Panc1 (cell line): ENCODE measurements at places on chromosomes 11 and 22. TPM values are rescaled to one million over a fixed set of nuclear protein-coding genes. Genes with fewer than 3 reads are reported as not detected.

The NPAS4 gene
- 0.08 TPM for total RNA-seq

The A4GALT gene
- total RNA-seq: 6.9 TPM

The RGL4 gene
- not detected for total RNA-seq

The LDLRAD3 gene
- total RNA-seq: 28.1 TPM

The GRIK4 gene
- 0.62 TPM for total RNA-seq

The TPP1 gene
- 200 TPM for total RNA-seq

The CNIH2 gene
- 9.3 TPM for total RNA-seq

The GAL gene
- 16.5 TPM for total RNA-seq

The SULT4A1 gene
- 12.0 TPM for total RNA-seq

The THY1 gene
- 13.7 TPM for total RNA-seq

The EHF gene
- total RNA-seq: 0.51 TPM

The ABCG4 gene
- total RNA-seq: 0.39 TPM

The MLC1 gene
- not detected for total RNA-seq

The SCO2 gene
- total RNA-seq: 14.2 TPM

The PKDREJ gene
- not detected for total RNA-seq

The IL10RA gene
- 0.41 TPM for total RNA-seq

The MOGAT2 gene
- total RNA-seq: 0.08 TPM

The C22orf42 gene
- not detected for total RNA-seq

The FERMT3 gene
- total RNA-seq: 2.9 TPM

The OSBP gene
- 35.3 TPM for total RNA-seq

The SDHD gene
- total RNA-seq: 166 TPM

The TSSK2 gene
- total RNA-seq: not detected

The APOBEC3B gene
- 15.6 TPM for total RNA-seq

The DEUP1 gene
- not detected for total RNA-seq

The BRMS1 gene
- total RNA-seq: 80.5 TPM

The ARHGAP32 gene
- 44.6 TPM for total RNA-seq

The CYB5R2 gene
- total RNA-seq: 46.3 TPM

The LMNTD2 gene
- total RNA-seq: 21.8 TPM

The GLB1L2 gene
- 10.4 TPM for total RNA-seq

The GLYAT gene
- total RNA-seq: not detected

The RTN4R gene
- total RNA-seq: 16.3 TPM

The OR8D2 gene
- total RNA-seq: not detected

The KCNJ4 gene
- 0.18 TPM for total RNA-seq

The OR8K1 gene
- not detected for total RNA-seq

The CABP4 gene
- total RNA-seq: not detected

The CCDC73 gene
- total RNA-seq: not detected

The SLC6A5 gene
- total RNA-seq: not detected

The CARD16 gene
- total RNA-seq: not detected

The TYMP gene
- total RNA-seq: 56.0 TPM

The ZFTA gene
- total RNA-seq: 16.1 TPM

The TNNT3 gene
- 0.41 TPM for total RNA-seq

The LRRC56 gene
- total RNA-seq: 9.8 TPM

The TSPAN32 gene
- total RNA-seq: not detected

The PYGM gene
- total RNA-seq: 0.39 TPM

The TSSC4 gene
- total RNA-seq: 132 TPM

The MS4A7 gene
- 0.23 TPM for total RNA-seq

The ANGPTL5 gene
- not detected for total RNA-seq

The OR5P2 gene
- not detected for total RNA-seq

The OR51B5 gene
- total RNA-seq: not detected

The FZD4 gene
- 11.1 TPM for total RNA-seq

The SCUBE1 gene
- not detected for total RNA-seq

The APOL1 gene
- total RNA-seq: 16.0 TPM

The PNPLA5 gene
- not detected for total RNA-seq

The METTL15 gene
- total RNA-seq: 11.4 TPM

The PLXNB2 gene
- total RNA-seq: 227 TPM

The C11orf86 gene
- 0.28 TPM for total RNA-seq

The NLRP10 gene
- total RNA-seq: not detected

The GGTLC3 gene
- total RNA-seq: not detected
